Stimulated activated CD4-positive, alpha-beta T cell treated with anti-CD3 and anti-CD28 coated beads, Interleukin-15, amount 100 ng/mL, for 1 hour (primary cell): ENCODE measurements at places on chromosomes 6 and 20.

DNA sequence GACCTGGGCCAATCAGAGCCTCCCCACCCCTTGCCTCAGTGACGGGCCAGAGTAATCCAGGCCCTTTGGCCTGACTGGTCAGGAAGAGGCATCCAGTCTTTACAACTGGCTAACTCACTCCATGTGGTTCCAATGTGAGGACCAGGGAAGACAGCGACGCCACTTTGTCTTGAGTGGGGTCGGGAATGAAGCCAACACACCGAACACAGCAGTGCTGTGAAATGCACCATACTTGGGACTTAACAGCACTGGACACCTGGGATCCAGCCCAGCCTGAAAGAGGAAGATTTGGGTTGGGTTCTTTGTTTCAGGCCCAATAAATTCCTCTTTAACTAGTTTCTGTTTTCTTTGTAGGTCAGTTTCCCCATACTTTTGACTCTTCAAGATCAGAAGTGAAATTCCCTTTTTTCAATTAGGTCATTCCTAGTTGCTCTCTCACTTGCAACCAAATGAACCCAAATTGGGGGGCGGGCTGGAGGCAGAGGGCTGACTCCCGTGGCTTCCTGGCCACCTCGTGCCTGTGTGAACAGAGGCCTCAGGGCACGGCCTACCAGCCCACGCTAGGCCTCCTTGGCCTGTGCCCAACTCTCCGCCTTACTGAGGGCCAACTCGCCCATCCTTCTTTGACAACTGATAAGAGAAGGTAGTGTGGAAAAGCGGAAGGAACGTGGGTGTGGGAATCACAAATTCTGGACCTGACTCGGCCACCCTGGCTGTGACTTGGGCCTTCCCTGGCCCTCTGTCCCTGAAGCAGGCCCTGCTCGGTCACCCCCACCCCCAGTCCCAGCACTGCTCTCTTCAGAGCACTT, 17.1 kb downstream of the SULF2 start:
- no peak for DNase-seq

DNA sequence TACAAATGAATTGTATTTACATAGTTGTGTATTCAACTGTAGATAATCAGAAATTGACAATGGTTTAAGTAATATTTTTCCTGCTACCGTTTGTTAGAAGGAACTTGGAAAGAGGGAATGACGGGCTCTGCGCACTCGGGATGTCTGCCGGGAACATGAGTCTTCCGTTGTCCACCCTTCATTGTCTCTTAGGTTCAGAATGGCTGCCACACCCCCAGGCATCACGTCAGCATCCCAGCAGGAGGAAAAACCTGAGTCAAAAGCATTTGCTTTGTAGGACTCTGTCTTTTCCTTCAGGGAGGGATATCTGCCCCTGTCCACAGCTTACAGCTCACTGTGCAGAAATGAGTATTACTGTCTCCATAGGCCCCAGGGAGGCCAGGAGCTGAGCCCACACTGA, 331.2 kb downstream of the THBS2 start:
- no peak for DNase-seq

DNA sequence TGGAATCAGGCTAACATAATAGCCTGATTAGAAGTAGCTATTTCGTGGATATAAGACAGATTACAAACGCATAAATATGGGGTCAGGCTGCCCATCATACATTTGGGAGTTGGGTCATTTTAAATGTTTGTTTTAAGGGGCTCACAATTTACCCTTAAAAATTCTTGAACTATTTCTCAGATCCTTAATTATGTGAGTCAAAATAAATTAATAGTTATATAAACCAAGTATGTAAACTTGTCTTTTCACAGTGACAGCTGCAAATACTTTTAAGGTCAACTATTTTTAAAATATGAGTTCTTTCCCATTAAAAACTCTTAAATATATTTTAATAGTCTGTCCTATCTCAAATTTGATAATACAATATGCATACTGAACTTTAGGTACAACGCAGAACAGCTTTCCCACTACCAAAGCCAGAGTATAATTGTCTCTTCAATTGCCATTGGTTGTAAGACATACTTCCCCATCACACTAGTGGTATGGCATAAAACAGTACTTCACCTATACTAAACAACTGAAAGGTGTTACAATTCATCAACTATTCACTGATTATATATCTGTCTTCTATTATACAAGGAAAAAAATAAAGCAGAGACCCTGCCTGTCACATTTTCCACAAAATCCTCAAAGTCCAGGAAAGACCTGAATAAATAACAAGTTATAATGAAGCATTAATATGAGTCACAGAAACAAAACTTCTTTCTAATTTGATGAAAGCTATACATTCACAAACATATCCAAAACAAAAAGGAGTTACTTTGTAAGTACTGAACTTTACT, 80.8 kb upstream of the COL21A1 start:
- no peak for DNase-seq

- no peak for DNase-seq
Observed at GRCh38 chr6:3019065-3019464, 19.4 kb downstream of the NQO2 start.

DNA sequence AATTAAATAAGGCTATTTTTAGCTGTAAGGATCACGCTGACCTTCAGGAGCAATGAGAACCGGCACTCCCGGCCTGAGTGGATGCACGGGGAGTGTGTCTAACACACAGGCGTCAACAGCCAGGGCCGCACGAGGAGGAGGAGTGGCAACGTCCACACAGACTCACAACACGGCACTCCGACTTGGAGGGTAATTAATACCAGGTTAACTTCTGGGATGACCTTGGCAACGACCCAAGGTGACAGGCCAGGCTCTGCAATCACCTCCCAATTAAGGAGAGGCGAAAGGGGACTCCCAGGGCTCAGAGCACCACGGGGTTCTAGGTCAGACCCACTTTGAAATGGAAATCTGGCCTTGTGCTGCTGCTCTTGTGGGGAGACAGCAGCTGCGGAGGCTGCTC, 84.0 kb downstream of the RAMACL start:
- no peak for DNase-seq

GRCh38 chr20:57651881-57652605, 31.8 kb upstream of the ZBP1 start:
- DNase-seq, result no peak

- no peak for DNase-seq
Observed at GRCh38 chr6:165973473-165973872, 194.2 kb downstream of the TBXT start.

DNA sequence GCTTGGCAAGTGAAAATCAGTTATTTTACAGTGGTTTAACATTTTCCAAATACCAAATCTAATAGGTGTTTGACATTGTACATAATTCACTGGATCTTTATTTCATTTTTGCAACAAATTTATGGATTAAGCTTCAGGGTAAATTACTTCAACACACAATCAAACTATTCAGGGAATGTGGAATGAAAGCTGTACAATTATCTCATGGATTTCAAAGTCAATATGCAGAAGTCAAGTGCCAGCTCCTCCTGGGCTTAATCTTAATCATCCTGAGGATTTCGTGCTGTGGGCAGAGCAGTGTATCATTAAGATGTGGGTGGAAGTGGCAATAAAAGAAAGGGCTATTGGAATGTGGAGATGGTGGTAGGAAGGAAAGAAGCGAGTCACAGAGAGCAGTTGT, 548.8 kb downstream of the COL12A1 start:
- no peak for DNase-seq

DNA sequence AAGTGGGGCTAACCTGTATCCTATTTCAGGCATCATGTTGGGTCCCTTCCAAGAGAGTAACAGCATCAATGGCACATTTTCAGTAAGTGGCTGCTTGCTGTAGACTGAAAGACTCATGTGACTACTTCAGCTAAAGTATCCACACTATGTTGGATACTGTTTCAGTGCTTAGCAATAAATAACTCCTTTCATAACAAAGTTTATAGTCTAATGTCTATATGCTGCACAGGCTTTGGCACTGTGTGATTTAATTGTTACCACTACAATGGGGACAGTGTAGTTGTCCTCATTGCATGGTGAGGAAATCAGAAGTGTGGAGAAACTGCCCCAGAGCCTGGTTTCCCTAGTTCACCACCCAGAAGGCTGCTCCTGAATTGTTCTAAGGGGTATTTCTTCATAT, 318.0 kb upstream of the PTCHD4 start:
- no peak for DNase-seq

- DNase-seq, result no peak
Observed at GRCh38 chr6:72946774-72947173, 278.5 kb downstream of the KHDC1L start.

DNA sequence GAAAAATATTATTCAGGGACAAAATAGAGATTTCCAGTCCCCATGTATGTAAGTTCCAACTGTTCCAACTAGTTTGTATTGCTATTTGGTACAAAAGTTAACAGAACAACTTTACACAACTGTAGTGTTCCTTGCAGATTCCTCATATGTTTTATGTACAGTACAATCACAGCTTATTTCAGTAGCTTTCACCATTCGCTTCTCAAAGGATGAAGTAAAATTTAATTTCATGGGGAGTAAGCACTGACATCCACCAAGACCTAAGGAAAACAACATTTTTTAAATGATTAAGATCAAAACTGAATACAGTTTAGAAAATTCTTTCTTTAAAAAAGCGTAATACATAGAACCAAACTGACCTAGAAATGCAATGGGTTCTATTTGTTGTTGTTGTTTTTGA, 24.6 kb downstream of the ZNF217 start:
- no peak for DNase-seq

- no peak for DNase-seq
Observed at GRCh38 chr20:20518263-20518662, 150.4 kb downstream of the INSM1 start.

- DNase-seq, result no peak
Observed at GRCh38 chr6:89657445-89658158, 19.1 kb upstream of the LYRM2 start.

DNA sequence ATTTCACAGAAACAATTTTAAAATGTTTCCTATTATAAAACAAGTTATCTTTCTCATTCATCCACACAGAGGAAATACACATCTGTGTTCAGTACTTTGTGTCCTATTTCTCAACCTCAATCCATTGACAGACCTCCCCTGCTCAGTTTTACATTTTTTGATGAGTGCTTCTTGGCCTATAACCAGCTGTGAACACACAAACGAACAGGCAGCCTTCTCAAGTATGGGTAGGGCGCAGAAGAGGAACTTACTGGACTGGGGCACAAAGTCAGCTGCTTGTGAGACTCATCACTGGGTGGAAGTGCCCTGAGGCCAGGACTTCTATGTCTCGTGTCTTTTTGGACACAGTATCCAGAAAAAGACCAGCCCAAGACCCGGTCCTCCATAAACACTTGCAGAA, 2.8 kb downstream of the RPS6KA2 start:
- DNase-seq, result no peak

DNA sequence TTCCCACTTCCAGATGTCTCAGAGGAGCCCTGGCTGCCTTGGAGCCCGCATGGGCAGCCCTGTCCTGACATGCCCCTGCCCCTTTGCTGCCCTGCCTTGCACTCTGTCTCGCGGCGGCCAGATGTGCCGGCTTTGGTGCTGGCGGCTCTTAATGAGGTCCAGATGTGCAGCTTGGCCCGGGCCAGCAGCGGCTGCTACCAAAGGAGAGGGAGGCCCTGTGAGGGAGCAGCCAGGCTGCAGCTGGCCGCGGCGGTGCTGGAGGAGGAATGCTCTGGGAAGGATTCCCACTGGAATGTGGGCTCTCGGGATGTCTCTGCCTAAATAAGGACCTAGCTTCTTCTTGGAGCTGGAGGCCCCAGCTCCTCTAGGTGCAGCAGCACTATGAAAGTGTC, 72.4 kb downstream of the FGD2 start:
- DNase-seq, result no peak

DNA sequence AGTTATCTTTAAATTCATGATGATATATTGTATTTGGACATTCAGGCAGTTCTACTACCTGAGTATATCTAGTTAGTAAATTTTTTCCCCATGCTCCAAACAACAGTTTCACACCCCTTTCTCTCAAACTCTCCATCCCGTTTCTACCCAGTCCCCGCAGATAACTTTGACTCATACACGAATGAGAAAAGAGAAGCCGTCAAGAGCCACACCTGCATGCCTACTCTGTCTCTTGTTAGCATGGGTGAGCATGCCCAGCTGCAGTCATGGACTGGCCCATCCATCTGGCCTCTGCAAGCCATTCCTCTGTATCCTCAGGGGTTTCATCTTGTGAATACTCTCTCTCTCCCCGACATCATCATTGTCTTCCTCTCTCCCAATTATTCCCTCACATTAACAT, 41.5 kb downstream of the MYB start:
- no peak for DNase-seq

DNA sequence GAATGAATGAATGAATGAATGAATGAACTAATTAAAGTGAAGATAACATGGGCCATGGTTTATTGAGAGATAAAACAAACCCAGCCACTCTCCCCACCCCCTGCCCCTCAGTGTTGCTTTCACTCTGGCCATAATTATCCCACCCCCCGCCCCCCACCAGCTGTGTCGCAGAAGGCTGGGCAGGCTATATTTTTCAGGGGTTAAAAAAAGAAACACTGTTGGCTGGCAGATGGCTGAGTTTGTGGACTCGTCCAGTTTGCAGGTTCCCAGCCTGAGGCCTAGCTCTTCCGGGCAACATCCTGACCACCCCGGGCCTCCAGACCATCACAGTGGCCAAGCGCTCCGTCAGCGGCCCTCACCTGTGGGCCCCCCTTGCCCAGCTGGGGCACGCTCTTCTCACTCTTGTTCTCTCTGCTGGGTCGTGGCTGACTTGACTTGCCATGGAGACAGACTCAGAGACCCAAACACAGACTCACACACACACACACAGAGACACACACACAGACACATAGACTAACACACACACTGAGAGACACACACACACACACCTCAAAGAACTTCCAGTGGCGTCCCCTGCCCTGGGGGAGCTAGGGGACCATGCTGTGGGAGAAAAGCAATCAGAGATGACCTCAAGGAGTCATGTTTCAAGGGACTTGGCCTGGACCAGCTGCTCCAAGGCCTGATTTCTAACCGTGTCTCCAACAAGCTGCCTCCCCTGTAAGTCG, 2.2 kb upstream of the GRM4 start:
- DNase-seq, result no peak

GRCh38 chr6:163436843-163437242, 22.3 kb downstream of the QKI start:
- DNase-seq, result no peak

GRCh38 chr6:42551217-42551616, 12.6 kb upstream of the UBR2 start:
- no peak for DNase-seq

- no peak for DNase-seq
Observed at GRCh38 chr20:4047614-4048013, 32.3 kb upstream of the RNF24 start.

GRCh38 chr20:63325554-63326313, 32.7 kb downstream of the COL20A1 start:
- DNase-seq, result no peak

GRCh38 chr6:39576556-39577303, 148.5 kb downstream of the KIF6 start:
- no peak for DNase-seq

DNA sequence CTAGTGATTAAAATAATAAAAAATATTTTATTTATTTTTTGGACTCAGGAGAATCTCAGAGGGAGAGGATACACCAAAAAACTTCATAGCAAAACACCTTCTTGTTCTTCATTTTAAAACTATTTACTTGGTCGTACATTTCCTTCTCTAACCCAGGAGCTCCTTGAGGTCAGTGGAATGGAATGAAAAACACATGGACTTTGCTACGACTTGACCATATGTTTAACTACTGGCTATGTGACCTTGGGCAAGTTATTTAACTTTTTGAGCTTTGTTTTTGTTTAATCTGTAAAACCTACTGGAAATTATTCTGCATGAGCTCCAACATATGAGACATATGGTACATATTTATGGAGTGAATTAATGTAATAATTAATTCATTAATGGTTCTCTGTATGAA, 1005.5 kb upstream of the CITED2 start:
- DNase-seq, result no peak
